ENCODE measurements at places on chromosomes 12 and 14.
A peak's percentile ranks its signal among the peaks of the same experiment; 100 is the strongest.

- DNase-seq: no peak
These were observed 77.8 kb downstream of the VCPKMT start for GRCh38 chr14:50038398-50039119.

- DNase-seq: peak; percentile 35
These were observed 42.8 kb downstream of the PRMT8 start for GRCh38 chr12:3533703-3534386.

DNA sequence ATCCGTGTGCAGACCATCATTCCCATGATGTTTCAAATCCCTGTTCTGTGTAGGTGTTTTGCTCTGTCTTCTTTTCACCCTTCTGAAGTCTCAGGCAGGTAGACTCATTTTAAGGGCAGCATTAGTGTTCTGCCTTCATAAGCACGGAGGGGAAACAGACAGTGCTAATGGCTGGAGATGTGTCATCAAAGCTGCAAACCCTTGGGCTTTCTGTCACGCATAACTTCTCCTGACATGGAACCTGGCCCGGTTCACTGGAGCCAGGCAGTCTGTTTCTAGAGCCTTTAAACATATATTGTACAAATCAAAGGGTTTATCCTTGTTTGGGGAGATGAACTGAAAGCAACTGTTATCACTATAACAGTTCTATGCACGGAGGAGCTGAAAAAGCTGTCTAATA lies 141.4 kb downstream of the TMEM132D start:
- no peak for DNase-seq

- no peak for DNase-seq
These were observed 31.1 kb upstream of the AMIGO2 start for GRCh38 chr12:47110718-47111391.

DNA sequence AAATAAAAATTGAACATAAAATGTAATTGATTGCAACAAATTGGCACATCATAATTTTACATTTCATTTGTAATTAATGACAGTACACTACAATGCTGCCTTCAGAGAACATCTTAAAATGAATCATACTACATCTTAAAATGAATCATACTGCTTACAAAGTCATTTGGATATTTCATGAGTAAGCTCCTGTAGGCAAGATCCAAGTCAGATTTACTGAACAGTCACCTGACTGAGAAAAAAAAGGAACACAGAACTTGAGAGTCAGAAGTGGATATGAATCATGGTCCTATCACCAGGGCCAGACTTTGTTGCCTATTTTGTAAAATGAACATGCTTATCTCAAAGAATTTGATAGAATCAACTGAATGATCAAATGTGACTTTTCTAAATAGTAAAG lies 32.7 kb upstream of the FBLN5 start:
- no peak for DNase-seq

DNA sequence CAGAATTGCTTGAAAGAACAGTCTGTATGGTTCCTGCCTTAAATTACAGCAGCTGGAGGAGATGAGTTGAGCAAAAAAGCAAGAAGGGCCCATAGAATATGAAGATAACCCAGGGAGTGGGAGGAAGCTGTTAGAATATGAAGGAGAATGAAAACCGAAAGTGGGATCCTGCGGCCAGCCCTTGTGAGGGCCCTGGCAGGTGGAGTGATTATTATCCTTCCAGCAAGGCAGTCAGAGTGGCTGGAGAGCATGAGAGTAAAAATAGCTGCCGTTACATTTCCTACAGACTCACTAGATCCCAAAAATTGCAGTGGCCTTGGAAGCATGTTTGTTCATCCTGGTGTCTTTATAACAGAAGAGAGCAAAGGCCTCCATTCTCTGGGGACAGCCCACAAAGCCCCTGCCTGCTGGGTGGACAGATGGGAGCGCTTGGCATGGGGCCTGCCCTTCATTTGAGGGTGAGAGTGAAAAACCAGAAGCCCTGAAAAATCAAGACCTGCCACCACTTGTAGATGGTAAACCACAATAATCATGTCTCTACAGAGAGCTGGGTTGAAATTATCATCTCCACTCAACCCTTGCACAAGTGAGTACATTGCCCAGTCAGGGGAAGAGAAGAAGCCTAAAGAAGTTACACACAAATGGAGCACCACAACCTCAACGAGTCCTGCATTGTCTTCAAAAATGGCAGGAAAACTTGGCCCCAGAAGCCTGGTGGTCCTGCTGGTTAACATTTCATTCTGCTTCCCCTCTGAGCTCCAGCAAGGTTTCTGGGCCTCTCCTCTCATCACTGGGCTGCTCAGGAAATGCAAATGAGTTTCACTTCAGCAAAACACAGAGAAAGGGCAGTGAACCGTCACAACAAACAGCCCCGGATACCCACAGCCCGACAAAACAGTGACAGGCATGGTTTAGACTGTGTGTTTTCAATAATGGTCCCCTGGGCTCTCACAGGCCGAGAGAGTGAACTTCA lies 20.5 kb downstream of the ZDHHC22 start:
- no peak for DNase-seq

- no peak for DNase-seq
These were observed 9.1 kb upstream of the CDC42BPB start for GRCh38 chr14:103066399-103066798.

- no peak for DNase-seq
These were observed 38.7 kb downstream of the ADGRD1 start for GRCh38 chr12:130992448-130992847.

- no peak for DNase-seq
These were observed 11.4 kb upstream of the NOPCHAP1 start for GRCh38 chr12:104974626-104975290.

GRCh38 chr12:101859664-101860607 lies 17.4 kb upstream of the DRAM1 start:
- DNase-seq: no peak

DNA sequence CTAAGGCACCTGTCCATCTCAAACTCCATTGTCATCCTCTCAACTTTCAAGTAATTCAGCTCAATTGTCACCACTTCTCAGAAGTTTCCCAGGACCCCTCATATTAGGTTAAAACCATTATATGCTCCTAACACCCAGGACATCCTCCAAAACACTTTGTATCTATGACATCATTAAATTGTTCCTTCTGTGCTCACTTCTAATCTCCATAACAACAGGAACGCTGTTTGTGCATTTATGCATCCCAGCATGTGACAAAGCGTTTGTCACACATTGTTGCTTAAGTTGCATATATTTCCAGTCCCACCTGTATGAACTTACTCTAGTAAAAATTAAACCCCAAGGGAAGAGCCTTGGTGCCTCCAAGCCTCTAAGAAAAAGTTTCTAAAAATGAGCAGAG lies 133.9 kb downstream of the TBX5 start:
- no peak for DNase-seq

DNA sequence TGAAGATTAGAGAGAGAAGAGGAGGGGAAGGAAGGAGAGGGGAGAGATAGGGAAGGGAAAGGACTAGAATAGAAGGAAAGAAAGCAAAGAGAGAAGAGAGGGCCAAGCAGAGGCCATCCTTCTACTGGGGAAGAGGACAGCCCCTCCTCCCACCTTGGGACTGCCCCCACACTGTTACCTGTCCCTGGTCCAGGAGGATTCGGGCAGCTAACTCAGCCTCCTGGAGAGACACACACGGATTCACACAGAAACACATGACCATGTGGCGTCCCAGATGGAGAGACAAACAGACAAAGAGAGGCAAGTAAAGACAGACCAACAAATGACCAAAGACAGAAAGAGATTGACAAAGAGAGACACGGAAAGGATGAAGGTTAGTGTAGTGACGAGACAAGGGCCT lies 2.2 kb downstream of the NDRG2 start:
- no peak for DNase-seq

DNA sequence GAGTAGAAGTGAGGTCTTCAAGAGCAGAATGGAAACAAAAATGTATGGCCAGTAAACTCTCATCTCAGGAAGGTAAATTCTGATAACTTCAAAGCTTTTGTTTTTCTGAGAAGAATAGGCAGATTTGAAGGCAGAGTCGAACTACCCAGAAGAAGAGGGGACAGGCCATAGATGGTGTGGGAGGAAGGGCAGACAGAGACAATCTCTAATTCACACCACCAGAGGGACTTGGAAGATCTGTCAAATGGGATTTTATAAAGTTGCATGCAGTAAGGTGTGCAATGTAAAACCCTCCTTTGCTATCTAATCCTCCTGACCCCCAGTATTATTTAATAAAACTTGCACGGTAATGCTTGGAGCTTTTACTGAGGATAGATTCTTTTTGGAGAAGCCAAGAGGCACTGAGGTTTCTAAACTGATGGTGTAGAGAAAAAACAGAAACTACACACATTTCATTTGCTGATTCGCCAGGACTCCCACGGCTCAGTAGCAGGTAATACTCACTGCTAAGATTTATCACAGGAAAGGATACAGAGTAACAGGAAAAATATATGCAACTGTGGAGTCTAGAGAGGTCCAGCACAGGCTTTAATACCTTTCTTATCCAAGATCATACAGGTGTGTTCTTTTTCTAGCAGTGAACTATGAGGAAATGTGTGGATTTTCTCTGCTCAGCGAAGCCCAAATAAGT lies 18.3 kb downstream of the SLC38A2 start:
- no peak for DNase-seq

DNA sequence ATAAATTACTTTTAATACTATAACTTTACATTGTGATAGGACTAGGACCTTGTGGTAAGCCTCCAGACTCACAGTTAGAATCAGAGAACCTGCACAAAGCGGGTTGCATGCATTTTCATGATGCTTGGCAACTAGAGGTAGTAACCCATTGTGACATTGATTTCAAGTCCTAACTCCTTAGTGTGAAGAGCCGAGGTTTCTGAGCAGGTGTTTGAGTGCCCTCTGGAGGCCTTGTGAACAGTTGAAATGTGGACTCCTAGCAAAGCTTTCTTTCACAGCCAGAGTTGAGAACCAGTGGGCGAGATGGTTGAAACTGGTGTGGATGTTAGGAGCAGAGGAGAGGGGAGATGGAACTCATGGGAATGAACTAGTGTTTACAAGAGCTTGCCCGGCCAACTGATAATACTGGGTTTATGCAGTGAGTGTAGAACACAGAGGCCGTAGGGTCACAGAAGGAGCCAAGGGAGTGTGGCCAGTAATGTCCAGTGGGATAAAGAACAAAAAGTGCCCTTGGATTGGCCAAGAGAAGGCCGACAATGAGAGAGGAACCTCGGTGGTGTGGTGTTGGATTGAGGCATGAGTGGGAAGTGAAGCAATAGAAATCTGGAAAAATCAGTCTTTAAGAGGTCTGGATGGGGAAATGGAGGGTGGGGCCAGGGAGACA lies 10.9 kb downstream of the ZNF664 start:
- peak; percentile 45 for DNase-seq

DNA sequence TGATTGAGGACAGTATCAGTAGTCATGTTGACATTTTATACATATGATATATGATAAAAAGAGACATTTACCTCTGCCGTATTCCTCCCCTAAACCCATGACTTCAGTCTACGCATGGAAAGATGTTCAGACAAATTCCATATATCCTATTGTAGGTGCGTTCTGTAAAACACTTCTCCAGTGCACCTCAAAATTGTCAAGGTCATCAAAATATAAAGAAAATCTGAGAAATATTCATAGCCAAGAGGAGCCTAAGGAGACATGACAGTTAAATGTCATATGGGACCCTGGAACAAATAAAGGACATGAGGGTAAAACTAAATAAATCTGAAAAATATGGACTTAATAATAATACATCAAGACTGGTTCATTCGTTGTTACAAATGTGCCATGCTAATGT lies 71.5 kb downstream of the CCER1 start:
- DNase-seq: no peak

DNA sequence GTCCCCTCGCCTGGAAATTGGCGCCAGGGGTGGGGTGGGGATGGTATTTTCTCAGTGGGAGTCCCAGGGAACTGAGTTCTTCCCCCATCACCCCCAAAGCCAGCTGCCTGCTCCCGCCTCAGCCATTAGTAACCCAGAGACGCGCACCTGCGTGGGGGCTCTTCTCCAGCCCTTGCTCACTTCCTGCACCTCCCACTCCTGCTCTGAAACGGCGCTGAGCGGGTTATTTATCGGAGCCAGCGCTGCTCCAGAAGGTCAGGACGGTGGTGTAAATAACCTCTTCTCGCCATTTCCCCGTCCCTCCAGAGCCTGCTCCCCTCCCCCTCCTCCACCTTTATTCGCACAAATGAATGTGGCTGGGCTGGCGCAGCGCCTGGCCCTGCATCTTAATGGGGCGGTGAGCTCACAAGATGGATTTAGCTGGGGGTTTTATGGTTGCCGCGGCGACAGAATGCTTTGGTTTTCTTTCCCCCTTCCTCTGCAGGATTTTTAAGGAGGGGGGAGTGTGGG lies 12.2 kb downstream of the GPR84 start:
- DNase-seq: peak; percentile 77

DNA sequence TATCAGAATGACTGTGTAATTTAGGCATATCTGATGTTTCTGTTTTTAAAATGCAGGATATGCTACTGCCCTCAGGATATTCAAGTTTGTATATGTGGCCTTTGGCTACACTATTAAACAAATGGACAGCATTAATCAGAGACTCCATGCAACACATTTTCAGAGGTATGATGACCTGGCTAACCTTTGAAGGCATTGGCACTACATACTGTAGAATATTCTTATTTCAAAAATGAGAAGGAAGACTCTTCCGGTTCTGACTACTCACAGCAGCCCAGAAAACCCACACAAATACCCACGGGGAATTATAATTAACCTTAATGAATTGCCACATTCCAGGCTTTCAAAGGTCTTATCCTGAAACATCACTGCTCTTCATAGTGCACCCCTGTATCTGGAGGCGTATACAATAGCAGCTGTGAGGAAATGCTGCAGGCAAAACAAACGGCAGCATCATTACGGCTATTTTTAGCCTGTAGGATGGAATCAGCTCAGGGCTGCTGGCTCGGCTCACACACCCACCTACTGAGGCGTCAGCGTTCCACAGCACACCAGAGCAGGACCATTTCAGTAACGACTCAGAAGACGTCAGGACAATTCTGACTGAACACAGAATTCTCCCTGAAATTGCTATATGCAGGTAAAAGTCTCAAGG lies 648.5 kb downstream of the RPS29 start:
- DNase-seq: no peak

DNA sequence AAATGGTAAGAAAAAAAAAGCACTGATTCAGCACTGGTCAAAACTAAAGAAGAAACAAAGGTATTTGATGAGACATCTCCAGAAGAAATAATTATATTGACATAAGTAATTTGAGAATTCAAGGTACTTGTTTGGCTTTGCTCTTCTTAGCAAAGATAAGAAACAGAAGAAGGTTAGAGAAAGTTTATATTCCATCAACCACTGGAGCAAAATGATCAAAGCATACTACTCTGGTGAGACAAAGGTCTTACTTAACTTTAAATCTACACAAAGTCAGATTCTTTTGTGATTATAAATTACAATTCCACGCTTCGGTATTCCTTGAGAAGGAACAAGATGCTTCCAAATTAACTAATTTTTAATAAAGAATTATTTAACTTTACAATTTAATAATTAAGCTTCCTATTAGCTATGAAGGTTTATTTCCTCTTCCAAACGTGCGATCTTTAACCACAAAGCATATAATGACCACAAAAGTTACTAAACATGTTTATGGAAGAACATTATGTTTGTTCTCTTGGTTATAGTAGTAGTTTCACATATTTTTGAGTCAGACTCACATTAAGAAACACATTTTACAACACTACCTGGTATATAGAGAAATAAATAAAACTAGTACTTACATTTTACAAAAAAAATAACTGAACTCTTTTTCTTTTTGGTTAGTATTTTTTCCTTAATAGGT lies 53.4 kb downstream of the METTL25 start:
- no peak for DNase-seq

Measured in NCI-H146 (cell line).